Activated naive CD4-positive, alpha-beta T cell (primary cell): ENCODE measurements at places on chromosomes 1 and 21.

DNA sequence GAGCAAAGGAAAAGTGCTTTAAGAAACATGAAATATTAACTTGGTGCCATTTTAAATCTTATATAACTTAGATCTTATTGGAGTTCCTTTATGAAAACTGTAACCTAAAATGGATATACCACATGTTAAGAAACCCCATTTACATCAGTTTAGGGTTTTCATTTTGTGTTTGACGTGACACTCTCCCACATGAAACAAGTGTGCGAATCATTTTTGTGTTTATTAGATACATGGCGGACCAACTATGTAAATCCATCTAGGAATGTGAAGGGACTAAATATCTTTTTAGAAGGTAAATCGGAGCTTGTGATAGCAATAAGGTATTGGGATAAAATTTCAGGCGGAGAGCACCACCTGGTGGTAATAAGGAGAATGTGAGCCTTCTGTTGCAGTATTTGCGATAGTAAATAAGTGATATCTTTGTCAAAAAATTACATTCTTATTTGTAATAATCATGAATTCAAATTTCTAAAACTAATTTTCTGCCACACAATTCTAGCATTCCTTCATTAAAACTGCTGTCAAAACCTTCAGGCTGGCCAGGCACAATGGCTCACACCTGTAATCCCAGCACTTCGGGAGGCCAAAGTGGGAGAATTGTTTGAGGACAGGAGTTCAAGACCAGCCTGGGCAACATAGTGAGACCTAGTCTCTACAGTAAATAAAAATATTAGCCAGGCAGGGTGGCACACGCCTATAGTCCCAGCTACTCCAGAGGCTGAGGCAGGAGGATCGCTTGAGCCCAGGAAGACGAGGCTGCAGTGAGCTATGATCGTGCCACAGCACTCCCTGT lies 31.3 kb downstream of the SMAP2 start:
- DNase-seq = no peak

DNA sequence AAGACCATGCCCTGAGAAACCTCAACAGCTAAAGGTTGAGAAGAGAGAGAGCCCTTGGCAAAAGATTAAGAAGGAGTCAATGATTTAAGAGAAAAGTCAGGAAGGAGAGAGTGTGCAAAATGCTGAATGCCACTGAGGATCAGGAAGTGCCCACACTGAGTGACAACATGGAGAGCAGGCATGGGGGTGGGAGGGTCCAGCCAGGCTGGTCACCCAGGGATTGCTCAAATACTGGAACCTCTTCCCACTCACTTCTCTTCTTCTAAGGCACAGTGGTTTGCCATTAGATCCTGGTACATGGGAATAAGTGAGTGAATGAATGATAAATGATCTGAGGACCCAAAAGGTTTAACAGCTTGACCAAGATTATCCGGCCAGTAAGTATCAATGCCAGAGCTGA lies 11.1 kb downstream of the PRR9 start:
- no peak for DNase-seq

DNA sequence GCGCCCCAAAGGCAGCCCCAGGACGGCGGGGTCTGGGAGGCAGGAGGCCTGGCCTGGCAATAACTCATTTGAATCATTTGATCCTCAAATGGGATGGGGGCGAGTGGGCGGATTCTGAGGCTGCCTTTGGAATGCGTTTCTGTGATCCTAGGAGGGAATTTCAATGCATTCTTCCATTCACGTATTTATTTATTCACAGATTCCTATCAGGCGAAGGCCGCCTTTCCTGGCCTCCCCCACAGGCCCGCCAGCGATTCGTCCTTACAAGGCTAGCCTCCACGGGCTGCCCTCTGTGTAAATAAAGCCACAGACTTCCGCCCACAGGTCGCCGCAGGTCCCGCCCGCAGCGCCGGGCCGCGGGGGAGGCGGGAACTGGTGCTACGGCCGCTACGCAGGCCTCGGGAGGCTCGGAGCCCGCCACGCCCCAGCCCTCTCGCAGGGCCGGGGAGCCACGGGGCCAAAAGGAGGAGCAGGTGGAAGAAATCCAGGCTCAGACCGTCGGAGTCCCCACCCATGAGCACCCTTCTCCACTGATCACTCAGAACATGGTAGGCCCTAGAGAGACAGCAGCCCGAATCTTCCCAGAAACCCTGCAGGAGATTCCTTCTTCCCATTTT lies 31.3 kb upstream of the JUN start:
- DNase-seq = no peak

GRCh38 chr21:35034203-35034926 lies 14.7 kb downstream of the RUNX1 start:
- DNase-seq = no peak
